SW 1271 (cell line): ENCODE measurements at places on chromosomes 1 and 21.

- no peak for DNase-seq
Observed at GRCh38 chr1:194535369-194535768, 1349.0 kb upstream of the B3GALT2 start.

GRCh38 chr1:183043872-183044854 is 20.9 kb downstream of the LAMC1 start:
- DNase-seq: no peak

GRCh38 chr21:42287193-42288083 is 27.8 kb downstream of the TFF3 start:
- no peak for DNase-seq

- no peak for DNase-seq
Observed at GRCh38 chr1:174682419-174683008, 234.8 kb downstream of the GPR52 start.

- DNase-seq: no peak
Observed at GRCh38 chr1:170131984-170132383, 13.8 kb upstream of the NTMT2 start.

GRCh38 chr1:36008546-36009197 is 75.2 kb upstream of the TEKT2 start:
- DNase-seq: peak; percentile 75

DNA sequence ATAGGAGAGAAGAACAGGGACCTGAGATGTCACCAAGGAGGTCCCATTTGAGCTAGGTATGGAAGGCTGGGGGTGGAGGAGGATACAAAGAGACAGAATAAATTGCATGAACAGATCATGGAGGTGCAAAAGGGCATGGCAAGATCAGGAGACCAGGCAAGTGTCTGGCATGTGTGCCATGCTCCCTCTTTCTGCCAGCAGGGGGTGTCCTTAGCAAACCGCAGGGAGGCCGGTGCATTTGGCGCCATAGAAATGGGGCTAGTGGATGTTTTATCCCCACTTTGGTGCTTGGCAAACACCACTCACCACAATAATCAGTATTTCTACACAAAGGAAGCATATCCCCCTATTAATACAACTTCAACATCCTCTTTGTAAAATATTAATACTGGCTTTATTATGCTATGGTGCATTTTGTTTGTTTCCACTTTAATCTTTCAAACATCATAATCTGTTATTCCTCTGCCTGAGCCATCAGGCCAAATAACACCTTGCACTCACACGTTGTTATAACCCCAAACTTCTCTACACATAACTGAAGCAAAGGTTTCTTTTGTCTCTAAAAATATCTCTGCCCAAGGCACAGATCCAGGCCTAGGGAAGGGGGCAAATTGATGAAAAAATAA is 25.9 kb downstream of the S100A6 start:
- no peak for DNase-seq

DNA sequence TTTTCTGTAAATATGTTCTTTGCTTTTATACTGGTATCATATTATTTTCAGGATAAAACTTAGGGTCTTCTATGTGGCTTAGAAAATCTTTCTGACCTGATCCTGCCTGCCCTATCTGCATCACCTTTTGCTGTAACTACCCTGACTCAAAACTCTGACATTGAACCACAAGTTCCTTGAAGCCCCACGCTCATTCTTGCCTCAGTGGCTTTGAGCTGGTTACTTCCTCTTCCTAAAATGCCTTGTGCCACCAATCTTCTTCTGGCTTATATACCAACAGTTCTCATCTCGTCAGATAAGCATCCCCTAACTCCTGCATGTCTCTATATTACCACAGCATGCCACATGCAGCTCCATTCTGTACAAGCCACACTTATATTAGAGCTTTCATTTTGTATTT is 84.5 kb upstream of the LRRC7 start:
- no peak for DNase-seq

DNA sequence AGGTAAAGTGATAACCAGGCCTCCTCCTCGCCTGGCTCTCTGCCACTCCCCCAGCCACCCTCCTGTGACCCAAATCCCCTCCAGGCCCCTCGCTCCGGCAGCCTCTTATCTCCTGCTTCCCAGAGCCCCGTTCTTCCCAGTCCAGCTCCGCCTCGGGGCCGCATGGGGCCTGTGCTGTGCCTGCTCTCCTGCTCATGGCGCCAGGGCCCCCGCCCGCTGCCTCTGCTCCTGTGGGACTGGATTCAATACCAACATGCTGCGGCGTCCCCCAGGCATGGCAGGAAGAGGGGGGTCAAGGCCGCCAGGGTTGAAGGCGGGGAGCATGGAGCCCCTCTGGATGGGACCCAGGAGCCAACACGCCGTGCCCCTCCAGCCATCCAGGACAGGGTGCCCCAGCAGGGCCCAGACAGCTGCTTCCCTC is 213.0 kb upstream of the VAMP3 start:
- no peak for DNase-seq

GRCh38 chr21:33401630-33401992 is 1.6 kb upstream of the IFNGR2 start:
- DNase-seq: no peak

DNA sequence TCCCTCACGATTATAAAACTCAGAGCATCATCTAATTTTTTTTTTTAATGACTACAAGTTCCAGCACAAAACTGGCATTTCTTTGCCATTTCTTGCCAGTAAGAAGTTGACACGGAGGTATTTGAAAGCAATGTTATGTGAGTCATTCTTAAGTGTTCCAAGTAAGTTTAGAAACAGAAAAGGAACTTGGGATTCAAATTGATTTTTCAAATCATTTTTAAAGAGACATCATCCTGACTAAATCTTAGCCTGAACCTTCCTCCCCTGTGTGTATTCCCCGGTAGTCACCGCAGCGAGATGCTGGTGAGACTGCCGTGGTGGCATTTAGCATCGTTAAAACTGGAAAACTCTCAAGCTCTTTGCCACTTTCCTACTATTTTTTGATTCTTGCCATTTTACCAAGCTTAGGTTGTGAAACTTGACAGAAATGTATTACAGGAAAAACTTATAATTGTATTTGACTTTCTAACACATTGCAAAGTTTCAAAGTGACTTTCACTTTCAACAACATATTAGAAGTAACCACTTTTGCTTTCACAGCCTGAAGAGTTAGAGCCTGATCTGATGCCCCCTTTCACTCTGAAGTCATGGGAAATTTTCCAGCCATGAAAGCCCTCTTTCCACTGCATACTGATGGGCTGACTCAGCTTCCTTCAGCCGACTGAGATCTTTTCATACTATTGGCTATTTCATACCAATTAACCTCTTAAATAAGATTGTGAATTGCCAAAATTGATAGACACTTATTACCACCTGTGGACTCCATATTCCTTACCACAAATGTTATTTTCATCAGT is 61.4 kb downstream of the OLFML2B start:
- DNase-seq: no peak

- no peak for DNase-seq
Observed at GRCh38 chr1:1924386-1924785, 5.3 kb upstream of the TMEM52 start.

- peak; percentile 22 for DNase-seq
Observed at GRCh38 chr1:214957330-214958137, 125.0 kb upstream of the KCNK2 start.

GRCh38 chr1:48181669-48182367 is 40.7 kb upstream of the SLC5A9 start:
- DNase-seq: no peak

GRCh38 chr21:33013626-33014025 is 12.1 kb upstream of the OLIG2 start:
- DNase-seq: no peak

DNA sequence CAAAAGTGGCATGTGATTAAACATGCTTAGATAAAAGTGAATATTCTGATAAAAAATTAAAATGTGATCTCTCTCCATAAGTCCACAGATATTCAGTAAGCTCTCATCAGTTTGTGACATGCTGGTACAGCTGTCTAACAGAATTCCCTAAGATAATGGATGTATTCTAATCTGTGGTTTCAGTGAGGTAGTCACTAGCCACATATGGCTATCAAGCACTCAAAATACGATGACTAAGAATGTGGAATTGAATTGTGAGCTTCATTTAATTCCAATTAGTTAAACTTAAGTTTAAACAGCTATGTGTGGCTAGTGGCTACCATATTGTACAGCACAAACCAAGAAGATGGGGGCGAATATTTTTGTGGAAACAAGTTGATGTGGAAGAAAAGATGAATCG is 4.1 kb upstream of the REG4 start:
- no peak for DNase-seq

GRCh38 chr1:10161541-10162290 is 48.7 kb upstream of the KIF1B start:
- no peak for DNase-seq

- peak; percentile 47 for DNase-seq
Observed at GRCh38 chr1:156124557-156125483, 10.3 kb downstream of the LMNA start.

DNA sequence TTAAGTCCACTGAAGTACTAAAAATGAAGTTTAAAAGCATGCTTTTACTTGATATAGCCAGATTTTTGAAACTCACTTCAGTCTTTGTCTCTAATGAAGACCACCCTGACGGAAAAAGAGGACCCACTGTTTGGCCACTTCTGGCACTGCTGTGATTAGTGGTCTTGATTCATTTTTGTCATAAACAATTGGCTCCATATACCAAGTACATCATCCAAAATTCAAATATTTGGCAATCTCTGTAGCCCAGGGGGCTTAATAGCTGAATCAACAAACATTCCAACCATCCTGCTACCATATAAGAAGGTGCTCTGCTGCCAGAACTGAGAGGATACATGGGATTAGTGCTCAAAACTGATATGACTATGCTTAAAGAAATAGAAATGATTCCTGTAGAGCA is 156.0 kb downstream of the COL24A1 start:
- no peak for DNase-seq

GRCh38 chr1:55916481-55916880 is 662.9 kb downstream of the PLPP3 start:
- DNase-seq: peak; percentile 1

DNA sequence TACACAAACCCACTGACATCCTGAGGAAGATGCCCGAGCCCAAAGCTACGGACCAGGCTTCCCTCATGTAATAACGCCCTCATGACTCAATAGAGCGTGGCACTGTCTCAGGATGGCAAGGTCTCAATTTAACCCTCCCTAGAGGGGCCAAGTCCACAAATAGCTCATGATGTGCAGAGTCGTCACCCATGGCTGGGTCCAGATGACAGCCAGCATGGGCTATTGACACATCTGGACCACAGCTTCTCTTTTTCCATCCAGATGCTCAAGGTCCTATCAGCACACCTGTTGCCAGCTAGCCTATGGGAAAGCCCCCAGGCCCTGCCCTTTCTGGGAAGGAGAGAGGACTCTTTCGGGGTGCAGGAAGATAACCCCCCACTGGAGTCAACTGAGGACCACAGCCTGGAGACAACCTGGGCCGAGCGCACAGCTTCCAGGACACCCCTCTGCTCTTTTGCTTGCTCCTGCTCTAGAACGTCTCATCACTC is 2.8 kb downstream of the LAPTM5 start:
- DNase-seq: no peak

DNA sequence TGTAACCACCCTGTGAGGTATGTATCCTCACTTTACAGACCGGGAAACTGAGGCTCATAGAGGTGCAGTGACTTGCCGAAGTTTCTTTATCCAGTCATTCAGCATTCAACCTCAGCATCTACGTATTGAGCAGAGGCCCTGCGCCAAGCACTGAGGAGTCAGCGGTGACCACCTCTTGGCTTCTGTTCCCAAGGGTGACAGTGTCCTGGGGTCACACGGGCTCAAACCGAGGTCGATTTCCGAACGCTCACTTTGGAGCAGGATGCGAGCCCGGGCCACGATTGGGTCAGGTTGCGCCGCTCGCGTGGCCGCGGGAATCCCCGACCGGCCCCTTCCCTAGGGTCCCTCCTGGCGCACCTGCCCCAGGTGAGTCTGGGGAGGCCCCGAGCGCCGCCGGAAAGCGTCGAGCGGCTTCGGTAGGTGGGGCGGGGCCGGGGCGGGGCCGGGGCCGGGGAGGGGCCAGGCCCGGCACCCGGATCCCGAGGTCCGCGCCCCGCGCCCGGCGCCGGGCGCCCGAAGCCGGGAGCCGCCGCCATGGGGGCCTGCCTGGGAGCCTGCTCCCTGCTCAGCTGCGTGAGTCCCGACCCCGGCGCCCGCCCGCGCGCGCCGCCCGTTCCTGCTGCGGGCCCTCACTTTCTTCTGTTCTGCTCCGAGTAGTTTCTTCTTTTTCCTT is at the start of gene SERINC2:
TSS of gene SERINC2 (plus strand) at position 482 of the 673 bp plus-strand sequence. CDS start at position 535, 53 bp downstream.
- DNase-seq: no peak

- no peak for DNase-seq
Observed at GRCh38 chr1:93613898-93614297, 67.7 kb downstream of the BCAR3 start.

DNA sequence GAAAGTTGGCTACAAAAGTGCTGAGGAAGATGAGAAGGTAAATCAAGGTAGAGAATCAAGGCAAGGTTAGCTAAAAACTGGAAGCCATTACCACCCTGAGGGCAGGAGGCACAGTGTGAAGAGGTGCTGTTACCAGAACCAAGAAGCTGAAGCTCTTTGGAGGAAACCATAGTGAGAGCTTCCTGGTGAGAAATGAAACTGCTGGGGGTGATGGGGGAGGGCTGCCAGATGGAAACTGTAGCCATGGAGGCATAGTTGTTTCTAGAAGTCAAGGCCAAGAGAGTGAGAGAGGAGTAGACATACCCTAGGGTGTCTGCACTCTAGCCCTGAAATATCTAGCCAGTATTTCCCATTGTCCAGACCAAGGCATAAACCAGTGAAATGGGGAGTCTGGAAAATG is 28.7 kb downstream of the IFI44 start:
- no peak for DNase-seq

DNA sequence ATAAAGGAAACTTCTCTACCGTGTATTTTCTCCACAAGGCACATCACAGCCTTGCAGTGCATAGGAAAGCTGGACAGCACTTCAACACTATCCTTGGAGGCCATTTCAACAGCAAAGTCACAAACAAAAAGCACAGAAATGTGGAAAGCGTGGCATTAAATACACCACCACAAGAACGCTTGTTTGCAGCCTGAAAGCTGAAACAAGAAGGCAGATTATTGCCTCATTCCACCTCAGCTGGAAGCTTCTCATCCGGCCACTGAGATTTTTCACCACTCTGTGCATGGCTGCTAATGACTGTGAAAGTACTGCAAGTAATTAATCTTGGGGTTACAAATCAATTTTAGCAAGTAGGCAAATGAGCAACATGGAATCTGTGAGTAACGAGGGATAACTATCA is 50.9 kb upstream of the GALNT2 start:
- DNase-seq: no peak

GRCh38 chr1:48743480-48743879 is 33.2 kb downstream of the BEND5 start:
- DNase-seq: no peak

- DNase-seq: no peak
Observed at GRCh38 chr21:36535618-36536241, 55.8 kb upstream of the CLDN14 start.

DNA sequence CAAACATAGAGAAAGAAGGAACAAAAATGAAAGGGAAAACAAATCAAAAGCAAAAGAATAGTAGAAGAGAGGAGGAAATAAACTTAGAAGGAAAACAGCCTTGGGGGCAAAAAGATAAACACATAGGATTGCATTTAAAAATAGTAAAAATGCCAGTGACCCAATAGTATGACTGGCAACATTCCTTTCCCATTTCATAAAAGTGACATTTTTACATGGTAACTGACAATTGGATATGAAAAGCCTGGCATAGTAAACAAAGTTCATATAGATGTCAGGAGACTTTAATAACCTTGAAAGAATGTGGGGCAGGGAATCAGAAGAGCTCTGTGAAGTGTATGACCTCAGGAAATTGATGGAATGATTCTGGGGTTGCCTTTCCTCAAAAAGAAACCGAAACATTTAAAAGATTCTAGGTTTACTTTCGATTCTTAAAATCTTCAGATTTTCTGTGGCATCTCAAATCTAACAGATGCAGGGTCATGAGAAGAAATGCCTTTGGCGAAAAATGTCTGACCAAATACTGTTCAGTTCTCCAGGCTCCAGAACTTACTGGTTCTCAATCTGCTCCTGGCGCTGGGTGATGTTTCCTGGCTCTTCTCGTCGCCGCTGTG is 33.7 kb downstream of the SPTA1 start:
- DNase-seq: no peak
